ENCODE measurements at places on chromosomes 13 and 19.
A peak's percentile ranks its signal among the peaks of the same experiment; 100 is the strongest.

GRCh38 chr19:14168259-14168972 lies 32.0 kb upstream of the ASF1B start:
- DNase-seq: no peak

- no peak for DNase-seq
Observed at GRCh38 chr13:37302686-37303085, 197.2 kb upstream of the CSNK1A1L start.

DNA sequence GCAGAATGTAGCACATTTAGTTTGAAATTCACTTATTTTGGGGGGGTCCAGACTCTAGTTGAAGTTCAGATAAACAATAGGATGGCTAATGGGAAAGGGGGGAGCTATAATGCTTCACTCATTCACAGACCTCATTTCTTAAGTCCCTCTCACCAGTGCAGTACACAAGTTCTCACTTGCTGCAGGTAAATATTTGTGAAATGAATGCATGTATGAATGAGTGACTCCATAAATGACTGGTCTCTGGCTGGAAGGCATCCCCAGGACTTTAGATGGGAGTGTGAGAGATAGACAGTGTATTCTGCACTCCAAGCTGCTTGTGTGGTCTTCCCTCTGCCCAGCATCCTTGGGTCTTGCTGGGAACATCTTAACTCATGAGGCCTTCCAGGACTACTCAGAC lies 169.2 kb downstream of the ZIC5 start:
- DNase-seq: no peak

- DNase-seq: no peak
Observed at GRCh38 chr13:30496147-30496546, 30.4 kb upstream of the HMGB1 start.

GRCh38 chr19:23315286-23315685 lies 65.1 kb upstream of the ZNF724 start:
- no peak for DNase-seq

GRCh38 chr19:32581705-32582179 lies 752 bp downstream of the PDCD5 start:
- DNase-seq: no peak

DNA sequence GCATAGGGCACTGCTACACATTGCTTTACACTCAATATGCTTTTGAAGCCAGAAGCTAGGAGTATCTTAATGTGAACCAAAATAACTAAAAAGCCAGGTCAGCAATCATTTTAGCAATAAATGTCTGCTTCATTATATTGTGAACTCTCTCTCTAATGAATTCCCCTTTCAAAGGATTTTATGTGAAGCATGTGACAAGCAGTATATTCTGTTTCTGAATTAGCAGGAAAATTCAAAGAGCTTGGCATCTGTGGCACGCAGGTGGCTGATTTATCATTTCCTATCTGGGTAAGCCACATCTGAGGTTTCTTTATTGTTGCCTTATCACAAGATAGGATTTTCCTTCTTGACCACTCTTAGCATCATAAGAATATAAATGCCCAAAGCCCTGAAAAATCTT lies 56.8 kb upstream of the KLF12 start:
- no peak for DNase-seq

DNA sequence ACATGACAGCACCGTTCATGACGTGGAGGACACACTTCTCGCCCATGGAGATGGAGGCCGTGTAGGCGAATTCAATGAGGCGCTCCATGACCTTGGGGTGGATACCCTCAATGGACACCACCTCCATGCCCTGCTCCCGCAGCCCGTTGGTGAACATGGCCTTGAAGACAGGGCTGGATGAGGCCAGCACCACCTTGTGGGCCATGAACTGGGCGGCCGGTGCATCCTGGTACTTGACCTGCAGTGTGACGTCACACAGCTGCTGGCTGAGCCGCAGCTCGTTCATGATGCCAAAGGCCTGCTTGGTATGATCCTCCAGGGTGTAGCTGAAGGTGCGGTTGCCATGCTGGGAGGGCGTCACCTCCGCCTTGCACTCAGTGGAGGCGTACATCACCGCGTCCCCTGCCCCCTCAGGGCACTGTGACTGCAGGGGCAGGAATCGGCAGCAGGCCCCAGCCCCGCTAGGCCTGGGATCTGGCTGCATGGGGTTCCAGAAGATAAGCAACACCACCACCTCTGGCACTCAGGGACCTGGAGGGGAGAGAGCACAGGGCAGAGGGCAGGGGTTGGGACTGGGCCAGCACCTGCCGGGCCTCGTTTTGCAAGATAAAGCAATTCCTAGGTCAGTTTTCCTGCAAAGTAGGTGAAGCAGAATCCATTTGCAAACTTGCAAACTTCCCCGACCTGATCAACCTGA lies 3.5 kb downstream of the KEAP1 start:
- DNase-seq: no peak

GRCh38 chr19:19269952-19270694 lies 3.0 kb downstream of the TM6SF2 start:
- no peak for DNase-seq

- DNase-seq: no peak
Observed at GRCh38 chr13:19266979-19267378, 85.4 kb upstream of the TUBA3C start.

DNA sequence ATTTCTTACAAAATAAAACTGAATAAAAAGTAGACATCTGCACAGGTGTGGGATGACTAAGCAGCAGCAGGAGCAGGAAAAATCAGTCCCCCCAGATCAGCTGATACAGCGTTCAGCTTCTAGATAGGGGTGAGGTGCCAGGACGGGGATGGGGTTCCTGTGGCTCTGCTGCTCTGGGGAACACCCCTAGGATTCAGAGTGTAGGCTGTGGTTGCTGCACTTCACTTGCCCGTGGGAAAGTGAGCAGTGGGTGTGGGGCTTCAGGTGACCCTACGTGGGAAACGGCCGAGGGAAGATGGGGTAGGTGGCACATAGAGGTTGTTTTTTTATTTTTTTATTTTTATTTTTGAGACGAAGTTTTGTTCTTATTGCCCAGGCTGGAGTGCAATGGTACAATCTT lies 3.2 kb upstream of the CXCL17 start:
- DNase-seq: no peak

DNA sequence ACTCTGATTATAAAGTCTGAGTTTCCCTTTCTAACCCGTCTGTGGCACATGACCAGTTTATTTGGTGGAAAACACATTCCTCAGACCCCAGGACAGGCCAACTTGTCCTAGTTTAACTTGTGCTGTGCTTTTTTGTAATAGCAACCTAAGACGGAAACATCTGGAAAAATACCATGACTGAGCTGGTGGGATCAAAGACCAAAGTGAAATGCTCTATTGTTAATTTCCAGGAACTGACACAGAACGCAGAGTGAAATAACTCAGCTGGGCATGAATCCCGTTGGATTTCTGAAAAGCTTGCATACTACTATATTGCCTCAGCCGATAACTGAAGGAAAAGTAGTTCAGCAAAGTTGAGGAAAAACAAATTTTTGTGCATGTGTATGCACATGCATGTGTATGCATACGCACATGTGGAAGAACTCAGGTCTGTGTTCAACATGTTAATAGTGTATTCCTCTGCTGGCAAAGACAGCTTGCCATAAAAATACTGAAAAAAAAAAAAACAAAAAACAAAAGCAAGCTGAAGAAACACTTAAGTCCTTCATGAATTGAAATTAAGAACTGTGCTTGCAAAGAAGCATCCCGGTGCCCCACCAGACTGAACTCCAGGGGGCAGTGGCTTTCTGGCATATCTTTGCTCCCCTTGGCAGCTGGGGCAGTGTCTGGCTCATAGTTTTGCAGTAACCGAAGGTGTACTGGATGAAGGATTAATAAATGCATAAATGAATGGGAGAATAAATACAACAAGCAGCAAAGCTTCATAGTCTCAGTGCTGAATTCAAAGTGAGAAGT lies 187.8 kb downstream of the LHFPL6 start:
- no peak for DNase-seq

GRCh38 chr19:19475849-19476828 lies 39.2 kb downstream of the TSSK6 start:
- no peak for DNase-seq

DNA sequence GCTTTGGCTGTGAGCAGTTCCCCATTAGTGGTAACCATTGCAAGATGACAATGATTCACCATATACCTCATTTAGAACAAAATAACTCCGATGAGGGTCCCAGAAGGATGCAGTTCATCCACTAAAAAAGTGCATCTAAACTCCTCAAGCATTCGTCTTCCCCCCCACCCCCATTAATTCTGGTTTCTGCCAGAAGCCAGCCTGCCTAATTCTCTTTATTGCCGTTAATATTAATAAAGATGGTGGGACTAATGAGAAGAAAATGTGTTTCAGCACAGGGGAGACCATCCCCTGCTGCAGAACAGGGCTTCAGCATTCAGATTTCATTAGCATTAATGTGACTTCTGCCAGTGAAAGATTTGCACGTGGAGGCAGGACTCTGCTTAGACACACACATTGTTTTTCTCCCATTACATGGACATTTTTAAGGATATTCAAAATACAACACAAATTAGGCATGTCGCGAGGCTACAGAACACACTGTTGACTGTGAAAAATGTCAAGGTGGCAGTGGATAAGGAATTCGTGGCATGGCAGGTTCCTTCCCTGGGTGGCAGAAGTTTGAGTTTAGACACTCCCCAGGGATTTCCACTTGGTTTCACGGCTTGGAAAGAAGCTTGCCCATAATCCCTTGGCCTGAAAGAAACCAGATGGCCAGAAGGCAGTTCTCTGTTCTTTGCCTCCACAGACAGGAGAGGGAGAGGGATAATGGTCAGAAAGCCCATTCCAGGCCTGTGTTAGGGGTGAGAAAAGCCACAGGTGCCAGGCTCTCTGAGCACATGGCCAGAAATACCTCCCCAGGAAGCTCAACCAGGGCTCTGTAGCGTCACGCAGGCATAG lies 236.5 kb downstream of the FOXO1 start:
- no peak for DNase-seq

GRCh38 chr13:73303851-73304250 lies 245.0 kb downstream of the KLF5 start:
- DNase-seq: no peak

- no peak for DNase-seq
Observed at GRCh38 chr13:79988573-79988972, 352.4 kb downstream of the SPRY2 start.

GRCh38 chr13:49996161-49996915 lies 504 bp upstream of the TRIM13 start:
- peak; percentile 71 for DNase-seq

GRCh38 chr19:3115916-3116602 lies 19.8 kb upstream of the GNA15 start:
- DNase-seq: no peak

DNA sequence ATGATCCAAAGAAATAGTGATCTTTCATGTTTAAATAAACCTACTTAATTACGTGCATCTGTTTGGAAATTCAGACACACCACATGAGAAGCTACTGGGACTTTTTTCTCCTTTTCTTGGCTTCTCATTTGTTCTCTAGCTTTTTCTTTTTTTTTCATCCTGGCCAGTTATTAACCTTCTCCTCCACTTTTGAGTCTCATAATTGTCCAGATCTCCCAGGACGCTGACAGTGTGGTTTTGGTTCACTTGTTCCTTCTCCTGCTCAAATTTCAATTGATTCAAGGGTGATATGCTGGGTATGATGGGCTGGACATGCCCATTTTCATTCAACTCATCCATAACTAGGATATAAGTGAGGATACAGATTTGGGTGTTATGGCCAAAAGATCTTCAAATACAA lies 152.3 kb downstream of the TM9SF2 start:
- no peak for DNase-seq

DNA sequence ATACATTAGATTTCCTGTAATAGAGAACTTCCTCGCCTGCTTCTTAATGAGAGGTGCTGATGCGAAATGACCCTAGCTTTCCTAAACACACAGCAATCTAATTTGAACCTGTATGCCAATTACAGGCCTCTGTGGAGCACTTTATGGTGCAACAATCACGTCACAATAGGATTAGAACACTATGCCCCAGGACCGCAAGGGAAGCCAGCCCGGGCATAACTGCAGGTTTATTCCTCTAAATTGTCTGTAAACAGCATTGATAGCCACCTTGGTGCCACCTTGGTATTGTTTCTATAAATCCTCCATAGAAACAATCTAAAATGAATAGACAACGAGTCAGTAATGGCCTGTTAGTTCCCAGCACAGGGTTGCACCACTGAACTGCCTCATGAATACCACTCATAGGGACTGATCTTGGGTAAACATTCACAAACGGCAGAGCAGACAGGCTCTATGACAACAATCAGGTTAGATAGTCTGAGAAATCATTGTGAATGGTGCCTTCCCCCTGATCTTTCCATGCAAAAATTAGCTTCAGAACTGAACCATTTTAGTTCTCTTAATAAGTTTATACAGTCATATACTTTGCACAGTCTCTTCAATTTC lies 182.5 kb upstream of the OBI1 start:
- peak; percentile 6 for DNase-seq
